ENCODE measurements at places on chromosomes 5 and 9.

GRCh38 chr5:67333171-67333570 is 136.6 kb upstream of the CD180 start:
- no peak for DNase-seq

- DNase-seq: no peak
Measured at GRCh38 chr5:74431290-74431669, 209.2 kb downstream of the ENC1 start.

GRCh38 chr5:146475190-146475780 is 28.2 kb downstream of the TCERG1 start:
- DNase-seq: no peak

DNA sequence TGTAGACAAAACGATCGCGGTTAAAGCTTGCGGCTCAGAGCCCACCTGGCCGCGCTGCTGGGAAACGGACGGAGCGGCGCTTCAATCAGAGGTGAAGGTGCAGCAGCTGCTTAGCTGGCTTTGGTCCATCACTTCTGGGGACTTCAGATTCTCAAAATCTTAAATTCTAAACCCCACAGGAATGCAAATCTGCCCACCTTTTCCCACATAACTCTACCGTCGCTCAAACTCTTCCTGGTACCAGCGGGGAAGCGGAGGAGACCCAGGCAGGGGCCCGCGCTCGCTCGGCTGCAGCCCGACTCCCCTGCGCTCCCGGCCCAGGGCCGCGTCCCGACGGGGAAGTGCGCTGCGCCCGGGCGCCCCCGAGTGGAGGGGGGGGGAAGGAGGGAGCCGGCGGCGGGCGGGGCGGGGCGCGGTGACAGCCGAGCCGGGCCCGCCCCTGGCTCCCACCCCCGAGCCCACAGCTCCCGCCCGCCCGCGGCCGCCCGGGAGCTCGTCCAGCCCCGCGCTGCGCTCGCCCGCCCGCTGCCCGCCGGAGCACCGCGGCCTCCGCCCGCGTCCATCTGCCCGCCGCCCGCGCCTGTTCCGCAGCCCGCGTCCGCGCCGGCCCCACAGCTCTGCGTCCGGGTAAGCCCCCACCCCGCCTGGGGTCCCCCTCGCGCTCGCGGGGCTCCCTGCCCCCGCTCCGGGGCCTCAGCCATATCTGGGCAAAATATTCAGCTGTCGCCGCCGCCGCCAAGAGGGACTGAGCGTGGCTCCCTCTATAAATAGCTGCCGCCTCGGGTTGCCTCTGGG is at the start of gene TMOD1:
Gene TMOD1, plus strand, starts transcription at position 490 of the 795 bp plus-strand sequence. CDS start 22,523 bp downstream, outside the sequence.
- DNase-seq: no peak

- no peak for DNase-seq
Measured at GRCh38 chr5:173205916-173206315, 29.1 kb downstream of the NKX2-5 start.

DNA sequence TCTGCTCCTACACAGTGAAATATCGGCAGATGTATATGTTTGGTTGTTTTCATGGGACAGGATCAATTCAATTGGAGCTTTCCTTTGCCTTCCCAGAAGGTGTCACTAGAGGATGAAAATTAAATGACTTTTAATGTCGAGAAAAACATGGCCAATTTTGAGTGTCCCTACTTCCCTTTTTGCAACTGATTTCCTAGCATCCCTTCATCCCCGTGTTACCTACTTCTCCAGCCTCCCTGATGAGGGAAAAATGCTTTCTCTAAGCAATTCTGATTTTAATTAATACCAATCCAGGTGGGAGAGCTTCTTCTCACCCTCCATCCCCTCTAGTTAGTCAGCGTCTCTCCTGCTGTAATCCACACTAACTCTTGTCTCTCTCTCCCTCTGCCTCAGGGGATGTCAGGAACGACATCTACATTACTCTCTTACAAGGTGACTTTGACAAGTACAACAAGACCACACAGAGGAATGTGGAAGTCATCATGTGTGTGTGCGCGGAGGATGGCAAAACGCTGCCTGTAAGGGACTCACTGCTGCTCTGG is 64.9 kb downstream of the DOCK2 start:
- no peak for DNase-seq

GRCh38 chr5:64147849-64148441 is 17.7 kb upstream of the RNF180 start:
- peak; percentile 20 for DNase-seq

- DNase-seq: no peak
Measured at GRCh38 chr5:130166839-130167490, 262.7 kb downstream of the CHSY3 start.

- DNase-seq: no peak
Measured at GRCh38 chr9:5448016-5448415, 2.3 kb upstream of the CD274 start.

- DNase-seq: no peak
Measured at GRCh38 chr5:94361832-94362796, 256.3 kb downstream of the KIAA0825 start.
